Fibroblast of lung (primary cell): ENCODE measurements at places on chromosomes 16 and 17. TPM values are rescaled to one million over a fixed set of nuclear protein-coding genes. Genes with fewer than 3 reads are reported as not detected.

Gene KIF19
- under 0.01 TPM in 1 of 2 replicates, not detected in the other for total RNA-seq

Gene DNAI2
- total RNA-seq = not detected in 2 replicates

Gene CIBAR2
- not detected in 2 replicates for total RNA-seq

Gene FOXJ1
- not detected in 2 replicates for total RNA-seq

Gene CLEC18A
- under 0.01 and 0.33 TPM in 2 replicates for total RNA-seq

DNA sequence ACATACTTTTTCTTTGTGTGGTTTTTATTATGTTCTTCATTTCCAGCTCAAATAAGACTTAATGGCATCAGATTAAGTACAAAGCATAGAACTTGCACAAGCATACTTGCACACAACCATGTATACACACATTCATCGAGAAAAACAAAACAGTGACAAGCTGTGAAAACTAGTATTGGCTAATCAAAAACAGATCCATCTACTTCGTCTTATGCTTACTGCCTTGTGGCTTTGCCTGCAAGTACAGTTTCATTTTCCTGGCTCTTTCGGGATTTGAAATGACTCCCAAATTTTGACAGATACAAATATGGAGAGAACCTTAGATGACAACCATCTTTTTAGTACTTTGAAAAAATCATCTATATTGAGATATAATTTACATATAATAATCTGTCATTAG lies 338.3 kb downstream of the BCAS3 start:
- no peak for DNase-seq

DNA sequence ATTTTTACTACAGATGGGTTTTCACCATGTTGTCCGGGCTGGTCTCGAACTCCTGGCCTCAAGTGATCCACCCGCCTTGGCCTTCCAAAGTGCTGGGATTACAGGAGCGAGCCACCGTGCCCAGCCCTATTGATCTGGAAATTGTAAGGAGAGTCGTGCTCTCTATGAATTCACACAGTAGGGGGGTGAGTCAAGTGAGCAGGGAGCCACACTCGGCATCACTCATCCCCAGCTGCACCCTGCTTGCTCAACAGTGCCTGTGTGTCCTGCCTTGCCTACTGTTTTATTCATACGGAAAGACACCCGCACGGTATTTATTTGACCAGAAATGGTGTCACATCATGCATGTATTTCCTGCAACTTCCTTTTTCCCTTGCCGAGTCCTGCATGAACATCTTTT lies 157.2 kb upstream of the FOXF1 start:
- DNase-seq = peak; percentile 71

GRCh38 chr16:191831-192230 lies 11.6 kb downstream of the HBQ1 start:
- DNase-seq = peak; percentile 46

GRCh38 chr16:424033-424622 lies 1.3 kb upstream of the RAB11FIP3 start:
- DNase-seq = peak; percentile 97

DNA sequence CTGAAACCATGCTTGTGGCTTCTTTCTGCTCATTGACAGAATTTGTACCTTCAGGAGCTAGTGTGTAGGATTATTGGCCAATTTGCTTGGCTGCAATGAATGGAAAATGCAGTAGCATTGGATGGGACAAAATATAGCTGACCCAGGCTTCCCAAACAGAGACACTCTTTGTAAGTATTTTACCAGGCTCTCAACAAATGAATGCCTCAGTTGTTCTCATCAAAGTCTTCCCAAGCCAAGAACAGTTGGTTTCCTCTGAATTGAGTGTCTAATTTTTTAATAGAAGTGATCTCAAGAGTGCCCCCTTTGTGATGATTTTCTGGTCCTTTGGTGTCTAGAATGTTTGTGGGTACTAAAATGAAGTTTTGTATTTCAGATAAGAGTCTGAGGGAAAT lies 140.9 kb downstream of the SHISA9 start:
- no peak for DNase-seq

- DNase-seq = no peak
Measured at GRCh38 chr17:77054936-77055335, 85.8 kb upstream of the SEC14L1 start.
